ENCODE measurements at places on chromosomes 1 and 21. TPM values are rescaled to one million over a fixed set of nuclear protein-coding genes. Genes with fewer than 3 reads are reported as not detected.

Gene MIXL1
- not detected for total RNA-seq

Gene CAP1
- total RNA-seq: 312 TPM

Gene BARHL2
- total RNA-seq: not detected

Gene MANEAL
- total RNA-seq: 25.4 TPM

Gene SELP
- total RNA-seq: not detected

Gene RAB25
- total RNA-seq: not detected

Gene TRMT1L
- 16.4 TPM for total RNA-seq

Data from A549 treated with Hydrocortisone at 1 μM for 4 hours (cell line).